ENCODE measurements at places on chromosomes 5 and 9. TPM values are rescaled to one million over a fixed set of nuclear protein-coding genes. Genes with fewer than 3 reads are reported as not detected.

DNA sequence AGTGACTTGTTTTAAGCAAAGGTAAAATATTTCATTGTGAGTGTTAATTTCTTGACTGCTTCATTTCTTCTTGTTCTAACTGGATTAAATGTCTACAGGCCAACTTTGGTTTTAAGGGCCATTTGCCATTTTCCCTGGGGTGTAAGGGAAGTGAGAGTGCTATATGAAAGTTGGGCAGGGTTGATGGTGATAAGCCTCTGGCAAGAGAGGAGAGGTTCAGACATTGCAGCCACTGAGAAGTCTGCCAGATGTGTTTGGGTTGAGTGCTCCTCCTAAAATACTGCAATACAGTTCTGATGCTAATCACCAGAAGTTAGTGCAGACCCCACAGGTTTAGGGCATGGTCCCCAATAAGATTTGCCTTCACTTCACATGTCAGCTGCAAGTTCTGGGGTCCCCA is 14.9 kb upstream of the LRRTM2 start:
- no peak overlapping the region for H3K27ac ChIP-seq
- no peaks in the 10 kb centered on the region for H3K4me1 ChIP-seq
- H3K27me3 ChIP-seq = no peaks in the 10 kb centered on the region
- peaks cover 26% of the 10 kb centered on the region for H3K36me3 ChIP-seq
- DNase-seq = no peak
- no peak overlapping the region for H3K4me3 ChIP-seq

GRCh38 chr5:174315871-174316270 is 270.4 kb downstream of the NSG2 start:
- H3K36me3 ChIP-seq = no peaks in the 10 kb centered on the region
- H3K27ac ChIP-seq = no peak overlapping the region
- H3K27me3 ChIP-seq = no peaks in the 10 kb centered on the region
- H3K4me3 ChIP-seq = no peak overlapping the region

The ADAMTSL2 gene
- not detected for total RNA-seq

GRCh38 chr5:131536211-131536826 is 98.7 kb downstream of the RAPGEF6 start:
- no peak overlapping the region for H3K27ac ChIP-seq
- peaks cover 19% of the 10 kb centered on the region for H3K4me1 ChIP-seq
- DNase-seq = peak; percentile 10

The MED7 gene
- 7.4 TPM for total RNA-seq

All from endothelial cell of umbilical vein (primary cell).